ENCODE measurements at places on chromosomes 2 and 18.

DNA sequence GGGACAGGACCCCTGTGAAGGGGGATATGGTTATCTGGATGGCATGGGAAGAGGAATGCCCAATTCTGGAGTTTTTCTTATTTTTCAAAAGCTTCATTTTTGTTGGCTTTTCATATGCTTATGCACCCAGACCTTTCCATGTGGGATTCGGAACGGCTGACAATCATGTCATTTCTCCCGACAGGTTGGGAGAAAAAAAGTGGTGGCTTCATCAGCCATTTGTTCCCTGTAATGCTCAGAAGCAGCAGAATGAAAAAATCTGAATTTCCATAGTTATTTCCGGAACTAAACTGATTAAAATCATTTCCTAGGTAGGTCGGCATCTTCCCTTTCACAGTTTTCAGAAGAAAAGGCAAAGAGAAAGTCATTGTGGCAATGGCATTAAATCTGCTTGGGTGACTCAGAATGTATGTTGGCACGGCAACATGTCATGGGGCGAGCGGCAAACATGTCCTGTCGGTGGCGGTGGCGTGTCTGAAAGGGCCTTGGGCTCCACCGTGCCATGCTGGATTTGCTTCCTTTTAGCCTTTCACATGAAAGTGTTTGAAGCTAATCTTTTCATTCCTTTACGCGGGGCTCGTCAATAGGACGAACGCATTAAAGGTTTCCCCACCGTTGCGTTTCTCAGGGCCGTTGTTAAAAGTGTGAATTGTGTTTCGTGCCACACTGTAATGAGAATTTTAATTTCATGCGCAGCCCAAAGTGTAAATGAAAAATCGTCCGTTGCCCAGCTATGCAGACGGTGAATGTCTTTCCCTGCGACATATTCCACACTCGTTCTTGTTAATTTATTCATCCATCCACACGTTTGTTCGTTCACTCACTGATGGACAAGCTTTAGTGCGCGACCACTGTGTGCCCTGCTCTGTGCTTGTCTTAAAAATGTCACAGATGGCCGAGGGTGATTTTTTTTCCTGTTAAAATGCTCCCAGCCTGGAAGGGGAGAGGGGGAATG lies 18.5 kb downstream of the ACKR3 start:
- no peaks in the 10 kb centered on the region for H3K4me1 ChIP-seq
- DNase-seq, result no peak
- H3K27ac ChIP-seq, result no peak overlapping the region
- H3K36me3 ChIP-seq, result no peaks in the 10 kb centered on the region

- no peak overlapping the region for H3K27ac ChIP-seq
- H3K27me3 ChIP-seq, result no peaks in the 10 kb centered on the region
- DNase-seq, result no peak
- no peaks in the 10 kb centered on the region for H3K36me3 ChIP-seq
These were observed 147.6 kb downstream of the CDC42EP3 start for GRCh38 chr2:37523814-37524362.

GRCh38 chr2:181552808-181553207 lies 95.6 kb downstream of the ITGA4 start:
- DNase-seq, result no peak
- no peaks in the 10 kb centered on the region for H3K36me3 ChIP-seq
- H3K4me1 ChIP-seq, result no peaks in the 10 kb centered on the region
- H3K4me3 ChIP-seq, result no peak overlapping the region
- no peaks in the 10 kb centered on the region for H3K27me3 ChIP-seq

DNA sequence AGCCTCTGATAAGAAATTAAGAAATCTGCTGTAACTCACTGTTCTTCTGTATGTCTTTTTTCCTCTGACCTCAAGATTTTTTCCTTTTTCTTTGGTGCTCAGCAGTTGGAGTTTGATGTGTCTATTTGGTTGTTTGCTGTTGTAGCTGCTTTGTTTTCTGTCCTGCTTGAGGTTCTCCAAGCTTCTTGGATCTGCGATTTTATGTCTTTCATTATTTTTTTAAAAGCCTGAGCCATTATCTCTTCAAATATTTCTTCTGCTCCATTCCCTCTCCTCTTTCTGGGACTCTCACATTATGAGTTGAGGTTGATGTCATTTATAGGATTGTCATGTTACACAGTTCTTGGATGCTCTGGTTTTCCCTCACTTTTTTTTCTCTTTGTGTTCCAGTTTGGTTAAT lies 47.7 kb downstream of the RAMP1 start:
- no peak overlapping the region for H3K4me3 ChIP-seq
- no peak for DNase-seq
- H3K27ac ChIP-seq, result no peak overlapping the region

DNA sequence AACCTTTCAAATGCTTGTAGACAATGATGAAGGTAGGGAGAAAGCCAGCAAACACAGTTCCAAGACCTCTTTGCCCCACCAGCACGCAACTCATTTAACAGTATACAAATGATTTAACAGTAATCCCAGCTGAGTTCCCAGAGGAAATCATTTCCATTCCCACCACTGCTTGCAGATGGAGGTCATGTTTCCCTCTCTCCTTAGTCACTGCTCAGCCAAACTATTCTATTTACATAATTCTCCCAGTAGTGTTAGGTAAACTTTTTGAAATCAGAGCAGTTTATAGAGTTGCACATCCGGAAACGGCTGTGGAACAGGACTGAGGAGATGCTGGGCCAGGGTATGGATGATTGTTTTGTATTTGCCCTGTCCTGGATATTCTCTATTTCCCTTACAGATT lies 328.5 kb downstream of the FIGN start:
- H3K4me1 ChIP-seq, result no peaks in the 10 kb centered on the region
- no peaks in the 10 kb centered on the region for H3K36me3 ChIP-seq
- H3K4me3 ChIP-seq, result no peak overlapping the region
- DNase-seq, result no peak
- no peak overlapping the region for H3K27ac ChIP-seq

GRCh38 chr18:69208545-69208944 lies 192.1 kb upstream of the DOK6 start:
- H3K4me1 ChIP-seq, result no peaks in the 10 kb centered on the region
- H3K27me3 ChIP-seq, result no peaks in the 10 kb centered on the region

- no peak overlapping the region for H3K27ac ChIP-seq
- no peak overlapping the region for H3K4me3 ChIP-seq
- no peaks in the 10 kb centered on the region for H3K27me3 ChIP-seq
These were observed 22.3 kb upstream of the ACTR3 start for GRCh38 chr2:113867571-113867970.

GRCh38 chr2:144124882-144125281 lies 395.0 kb downstream of the ZEB2 start:
- H3K36me3 ChIP-seq, result no peaks in the 10 kb centered on the region
- no peak overlapping the region for H3K4me3 ChIP-seq
- no peak for DNase-seq
- H3K27me3 ChIP-seq, result no peaks in the 10 kb centered on the region
- no peak overlapping the region for H3K27ac ChIP-seq
- no peaks in the 10 kb centered on the region for H3K4me1 ChIP-seq

DNA sequence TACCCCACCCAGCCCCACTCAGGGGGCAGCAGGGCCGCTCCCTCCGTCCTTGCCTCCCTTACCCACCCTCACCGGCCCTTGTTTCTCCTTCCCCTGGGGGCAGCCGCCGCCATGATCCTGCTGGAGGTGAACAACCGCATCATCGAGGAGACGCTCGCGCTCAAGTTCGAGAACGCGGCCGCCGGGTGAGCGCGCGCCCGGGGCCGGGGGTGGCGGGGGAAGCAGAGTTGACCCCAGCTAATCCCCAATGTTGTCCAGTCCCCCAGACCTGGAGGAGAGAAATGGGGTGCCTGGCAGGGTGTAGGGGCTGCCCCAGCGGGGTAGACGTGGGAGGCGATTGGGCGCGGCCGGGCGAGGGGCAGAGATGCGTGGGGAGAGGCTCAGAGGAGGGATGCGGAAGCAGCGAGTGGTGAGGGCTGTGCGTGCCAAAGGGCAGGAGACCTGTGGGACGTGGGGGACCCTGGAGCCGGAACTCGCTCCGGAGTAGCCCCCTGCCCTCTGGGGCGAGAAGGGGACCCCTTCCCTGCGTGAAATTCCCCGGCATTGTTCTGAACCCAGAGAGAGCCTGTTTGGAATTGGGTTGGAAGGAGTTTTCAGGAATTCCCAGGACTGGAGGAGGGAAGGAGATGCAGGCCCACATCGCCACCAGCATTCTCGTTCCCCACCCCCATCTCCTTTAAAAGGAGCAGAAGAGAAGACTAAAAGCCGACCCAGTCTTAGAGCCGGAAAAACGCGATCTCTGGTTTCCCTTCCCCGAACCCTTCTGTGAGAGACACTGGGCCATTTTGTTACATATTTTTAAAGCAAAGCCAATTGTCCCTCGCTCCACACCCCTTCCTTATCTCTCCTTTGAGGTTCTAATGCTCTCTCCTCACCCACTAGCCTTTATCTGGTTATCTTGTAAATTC lies 625 bp downstream of the ARPC2 start:
- peak overlapping the region; percentile 82 for H3K27ac ChIP-seq
- peak; percentile 58 for DNase-seq
- H3K4me1 ChIP-seq, result peaks cover 52% of the 10 kb centered on the region
- peak overlapping the region; percentile 72 for H3K4me3 ChIP-seq

- DNase-seq, result no peak
- H3K27ac ChIP-seq, result no peak overlapping the region
- H3K27me3 ChIP-seq, result no peaks in the 10 kb centered on the region
- no peaks in the 10 kb centered on the region for H3K4me1 ChIP-seq
These were observed 168.5 kb downstream of the CBLN2 start for GRCh38 chr18:72375618-72376017.

DNA sequence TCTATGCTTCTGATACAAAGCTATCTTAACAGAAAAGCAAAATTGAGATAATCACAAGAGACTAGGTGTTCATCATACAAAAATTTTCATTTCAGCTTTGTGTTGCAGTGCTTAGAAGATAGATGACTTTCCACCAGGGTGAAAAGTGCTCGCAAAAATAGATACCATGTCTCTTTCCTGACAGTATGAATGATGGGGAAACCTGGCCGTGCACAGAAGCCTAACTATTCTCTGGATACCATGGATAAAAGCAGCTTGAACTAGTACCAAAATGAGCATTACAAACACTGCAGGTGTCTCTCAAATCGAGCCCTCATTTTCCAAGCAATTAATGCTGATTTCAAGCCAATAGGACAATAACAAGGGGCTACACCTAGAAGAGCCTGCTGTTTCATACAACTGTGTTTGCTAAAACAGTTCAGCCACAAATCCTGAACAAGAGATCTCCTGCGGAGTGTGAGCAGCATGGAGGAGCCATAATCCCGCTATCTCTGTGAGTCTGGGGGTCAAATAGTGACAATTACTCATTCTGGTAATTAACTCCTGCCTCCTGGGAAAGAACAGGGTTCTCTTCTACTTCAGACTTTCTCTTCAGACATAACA lies 507.6 kb downstream of the PID1 start:
- no peak overlapping the region for H3K27ac ChIP-seq
- DNase-seq, result no peak
- no peaks in the 10 kb centered on the region for H3K36me3 ChIP-seq
- no peaks in the 10 kb centered on the region for H3K27me3 ChIP-seq

GRCh38 chr18:79597176-79597830 lies 82.3 kb upstream of the CTDP1 start:
- H3K4me3 ChIP-seq, result no peak overlapping the region
- no peak overlapping the region for H3K27ac ChIP-seq
- H3K36me3 ChIP-seq, result no peaks in the 10 kb centered on the region
- no peak for DNase-seq
- H3K4me1 ChIP-seq, result no peaks in the 10 kb centered on the region

GRCh38 chr2:74935975-74936391 lies 22.5 kb upstream of the POLE4 start:
- H3K36me3 ChIP-seq, result no peaks in the 10 kb centered on the region
- H3K27me3 ChIP-seq, result peaks cover 10% of the 10 kb centered on the region
- DNase-seq, result no peak
- no peak overlapping the region for H3K27ac ChIP-seq
- no peak overlapping the region for H3K4me3 ChIP-seq

Data from DND-41 (cell line).